ENCODE measurements at places on chromosomes 11 and 22.

- H3K27ac ChIP-seq, result no peak overlapping the region
- DNase-seq, result no peak
- H3K27me3 ChIP-seq, result no peaks in the 10 kb centered on the region
- H3K36me3 ChIP-seq, result peaks cover 15% of the 10 kb centered on the region
- H3K4me3 ChIP-seq, result no peak overlapping the region
Observed at GRCh38 chr22:28008056-28008455, 89.0 kb upstream of the PITPNB start.

- no peaks in the 10 kb centered on the region for H3K36me3 ChIP-seq
- no peaks in the 10 kb centered on the region for H3K27me3 ChIP-seq
- H3K27ac ChIP-seq, result no peak overlapping the region
- peaks cover 12% of the 10 kb centered on the region for H3K4me1 ChIP-seq
Observed at GRCh38 chr11:28049338-28050216, 58.4 kb downstream of the KIF18A start.

- no peaks in the 10 kb centered on the region for H3K36me3 ChIP-seq
- H3K27me3 ChIP-seq, result no peaks in the 10 kb centered on the region
- H3K4me3 ChIP-seq, result peak overlapping the region; percentile 77
- peaks cover 51% of the 10 kb centered on the region for H3K4me1 ChIP-seq
Observed at GRCh38 chr22:25403284-25403810, 161.1 kb upstream of the GRK3 start.

- H3K27me3 ChIP-seq, result no peaks in the 10 kb centered on the region
- peaks cover 5% of the 10 kb centered on the region for H3K36me3 ChIP-seq
- H3K27ac ChIP-seq, result no peak overlapping the region
- H3K4me3 ChIP-seq, result no peak overlapping the region
Observed at GRCh38 chr22:40224702-40225101, 47.0 kb downstream of the TNRC6B start.

GRCh38 chr11:334264-334994 lies 13.8 kb upstream of the IFITM3 start:
- H3K27ac ChIP-seq, result peak overlapping the region; percentile 58
- no peaks in the 10 kb centered on the region for H3K36me3 ChIP-seq
- H3K4me1 ChIP-seq, result peaks cover 59% of the 10 kb centered on the region
- H3K4me3 ChIP-seq, result no peak overlapping the region
